Activated T-cell treated with anti-CD3 and anti-CD28 coated beads for 4 hours (primary cell): ENCODE measurements at places on chromosomes 4 and X.

GRCh38 chr4:128825226-128825625 is 15.7 kb downstream of the JADE1 start:
- no peak for DNase-seq

DNA sequence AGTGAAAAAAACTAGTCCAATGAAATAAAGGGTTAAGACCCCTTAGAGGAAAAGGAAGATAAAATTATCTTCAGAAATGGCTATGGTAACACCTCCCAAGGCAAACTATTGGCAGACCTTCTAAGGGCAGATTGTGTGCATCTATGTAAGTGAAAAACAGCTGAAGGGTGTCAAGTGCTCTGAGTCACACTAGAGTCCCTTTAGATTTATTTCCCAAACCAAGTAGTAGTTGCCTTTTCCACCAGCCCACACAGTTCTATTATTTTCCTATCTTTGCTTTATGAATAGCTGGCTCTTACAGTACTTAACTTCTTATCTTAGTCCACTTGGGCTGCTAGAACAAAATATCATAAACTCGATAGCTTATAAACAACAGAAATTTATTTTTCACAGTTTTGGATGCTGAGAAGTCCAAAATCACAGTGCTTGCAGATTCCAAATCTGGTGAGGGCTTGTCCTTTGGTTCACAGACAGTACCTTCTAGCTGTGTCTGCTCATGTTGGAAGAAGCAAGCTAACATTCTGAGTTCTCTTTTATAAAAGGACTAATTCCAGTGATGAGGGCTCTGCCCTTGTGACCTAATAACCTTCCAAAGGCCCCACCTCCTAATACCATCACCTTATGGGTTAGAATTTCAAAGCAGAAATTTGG is 143.6 kb downstream of the GRID2 start:
- DNase-seq: no peak

- no peak for DNase-seq
These were observed 43.7 kb upstream of the FRMD7 start for GRCh38 chrX:132171478-132171877.

- DNase-seq: no peak
These were observed 6.3 kb downstream of the LAP3 start for GRCh38 chr4:17583276-17583675.

DNA sequence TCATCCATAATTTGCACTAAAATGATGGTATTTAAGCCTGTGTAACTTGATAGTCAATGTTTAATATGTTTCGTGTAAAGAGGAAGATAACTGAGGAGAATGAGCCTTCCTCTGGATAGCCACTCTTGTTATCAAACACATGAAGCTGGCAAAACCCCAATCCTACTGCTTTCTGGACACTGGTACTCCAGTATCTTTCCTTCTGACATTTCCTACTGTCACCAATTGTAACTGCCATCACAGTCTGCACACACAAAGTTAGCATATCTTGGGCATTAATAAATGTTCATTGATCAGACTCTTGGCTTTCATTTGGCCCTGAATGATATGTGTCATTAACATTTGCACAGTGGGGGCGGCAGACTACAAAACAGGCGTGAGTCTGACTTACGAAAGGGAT is 419.1 kb downstream of the TMA16 start:
- no peak for DNase-seq

DNA sequence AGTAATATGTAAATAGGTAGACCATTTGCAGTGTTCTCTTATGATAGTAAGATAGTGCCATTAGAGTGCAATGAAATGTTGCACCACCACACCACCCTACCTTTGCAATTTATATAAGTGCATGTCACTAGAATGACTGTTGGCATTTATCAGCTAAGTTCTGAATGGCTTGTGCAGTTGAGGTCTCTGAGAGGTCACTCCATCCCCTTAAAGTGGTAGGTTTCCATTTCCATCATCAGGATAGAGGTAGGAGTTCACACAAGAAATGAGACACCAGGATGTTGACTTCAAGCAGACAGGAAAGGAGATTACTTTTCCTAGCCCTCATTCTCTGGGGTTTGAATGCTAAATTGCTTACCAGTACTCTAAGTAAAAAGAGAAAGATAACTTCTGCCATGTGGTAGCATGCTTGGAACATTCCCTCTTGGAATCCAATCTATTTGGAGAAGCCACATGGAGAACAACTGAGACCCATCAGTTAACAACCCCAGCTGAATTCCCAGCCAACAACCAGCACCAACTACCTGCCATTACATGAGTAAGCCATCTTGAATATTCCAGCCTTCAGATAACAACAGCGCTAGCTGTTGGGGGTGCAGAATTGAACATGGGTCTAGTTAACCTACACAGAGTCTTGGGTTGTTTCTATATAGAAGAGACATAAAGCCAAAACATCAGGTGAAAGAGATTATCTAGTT is 6.7 kb upstream of the LRBA start:
- no peak for DNase-seq

DNA sequence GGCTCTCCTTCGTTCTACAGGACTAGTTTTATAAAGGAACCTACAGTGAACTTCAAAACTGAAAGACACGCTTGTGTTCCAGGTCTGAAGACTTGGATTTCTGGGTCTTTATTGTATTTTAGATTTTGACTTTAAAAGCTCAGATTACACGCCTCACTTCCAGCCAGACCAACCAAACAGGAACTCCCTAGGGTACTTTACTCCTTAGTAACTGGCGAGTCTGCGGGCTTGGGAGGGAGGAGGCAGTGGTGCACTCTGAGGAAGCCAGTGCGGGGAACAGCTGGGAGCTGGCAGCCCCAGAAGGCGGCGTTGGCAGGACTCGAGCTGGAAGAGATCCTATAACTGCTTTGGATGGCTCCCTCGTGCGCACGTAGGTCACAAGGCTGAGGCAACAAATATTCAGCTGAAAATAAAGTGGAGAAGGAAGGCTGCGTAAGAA is 391 bp upstream of the PHKA1 start:
- DNase-seq: no peak

DNA sequence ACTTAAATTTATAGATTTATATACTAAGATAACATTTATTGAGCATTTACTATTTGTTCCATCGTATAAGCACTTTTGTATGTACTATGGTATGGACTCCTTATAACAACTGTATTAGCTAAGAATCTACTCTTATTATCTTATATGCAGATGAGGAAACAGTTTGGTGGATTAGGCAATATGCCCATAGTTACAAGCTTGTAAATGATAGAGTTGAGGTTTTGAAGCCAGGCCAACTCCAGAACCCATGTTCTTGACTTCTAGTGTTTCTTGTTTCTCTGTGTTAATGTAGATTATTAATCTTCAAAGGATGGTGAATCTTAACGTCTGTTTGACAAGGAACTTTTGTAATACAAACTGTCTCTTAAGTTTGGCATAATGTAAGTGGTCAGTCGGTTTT is 71.3 kb downstream of the STIM2 start:
- DNase-seq: no peak

DNA sequence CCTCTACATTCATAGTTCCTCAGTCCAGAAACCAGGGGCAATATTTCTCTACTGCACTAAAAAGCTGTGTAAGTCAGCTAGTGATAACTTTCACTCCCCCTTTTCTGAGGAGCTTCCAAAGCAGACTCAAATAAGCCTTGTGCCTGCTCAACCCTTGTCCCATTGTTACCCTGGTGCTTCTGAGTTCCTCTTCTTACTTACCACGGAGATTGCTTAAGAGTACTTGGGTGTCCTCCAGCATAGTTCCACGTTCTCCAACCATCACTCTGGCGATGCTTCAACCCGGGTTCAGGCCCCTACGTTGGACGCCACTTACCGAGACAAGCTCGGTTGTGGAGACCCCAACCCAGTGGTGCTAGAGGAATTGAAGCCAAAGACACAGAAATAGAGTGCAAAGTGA is 71.6 kb downstream of the ADAM29 start:
- DNase-seq: no peak

- DNase-seq: no peak
These were observed at the start of gene HS6ST2 for GRCh38 chrX:132958091-132958703. TSS of gene HS6ST2 (minus strand) at chrX:132958629.

DNA sequence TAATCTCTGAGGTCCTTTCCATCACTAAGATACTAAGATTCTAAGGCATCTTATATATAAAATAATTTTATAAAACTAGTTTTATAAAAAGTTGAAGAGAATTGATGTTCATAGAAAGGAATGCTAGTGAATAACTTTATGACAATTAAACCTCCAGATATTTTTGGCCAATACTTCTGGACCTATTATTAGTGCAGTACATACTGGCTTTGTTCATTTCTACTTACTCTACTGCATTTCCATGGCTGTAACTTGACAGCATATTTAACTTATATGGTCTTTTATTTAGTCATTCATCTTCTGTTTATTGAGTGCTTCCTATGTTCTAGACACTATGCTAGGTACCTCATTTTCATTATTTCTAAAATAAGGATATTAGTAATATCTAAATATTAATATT is 6.8 kb upstream of the USP53 start:
- no peak for DNase-seq

DNA sequence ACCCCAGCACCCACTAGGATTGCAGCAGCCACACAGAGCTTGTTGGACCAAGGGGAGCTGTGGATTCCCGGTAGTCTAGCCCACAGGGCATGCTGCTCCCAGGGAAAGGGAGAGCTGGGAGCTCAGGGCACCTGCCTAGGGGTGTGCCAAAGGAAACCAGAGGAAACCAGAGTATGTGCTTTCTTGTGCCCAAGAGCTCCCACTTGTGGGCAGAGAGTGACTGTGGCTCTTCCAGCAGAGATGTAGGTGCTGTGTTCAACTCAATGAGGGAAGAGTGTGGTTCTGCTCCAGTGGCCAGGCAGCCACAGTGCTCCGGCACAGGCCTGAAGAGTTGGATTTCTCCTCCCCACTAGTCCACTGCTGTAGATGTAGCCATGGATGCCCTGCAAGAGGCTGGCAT is 1050.0 kb upstream of the INTU start:
- no peak for DNase-seq

DNA sequence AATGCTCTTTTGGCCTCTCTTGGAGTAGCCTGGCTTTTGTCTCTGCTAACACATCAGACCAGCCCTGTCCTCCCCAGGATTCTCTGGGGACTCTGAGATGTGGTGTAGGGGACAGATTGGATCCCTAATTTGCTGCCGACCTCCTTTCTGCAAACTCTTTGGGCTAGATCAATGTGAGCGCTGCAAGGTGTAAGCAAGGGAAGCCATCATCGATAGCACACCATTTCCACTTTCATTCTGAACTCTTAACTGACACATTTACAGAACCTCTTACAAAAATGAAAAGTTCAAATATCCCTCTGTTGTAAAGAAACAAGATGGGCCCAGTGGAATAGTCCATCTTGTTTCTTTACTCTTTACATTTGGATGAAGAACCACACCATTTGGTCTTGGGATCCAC is 46.6 kb downstream of the PGRMC2 start:
- DNase-seq: no peak

DNA sequence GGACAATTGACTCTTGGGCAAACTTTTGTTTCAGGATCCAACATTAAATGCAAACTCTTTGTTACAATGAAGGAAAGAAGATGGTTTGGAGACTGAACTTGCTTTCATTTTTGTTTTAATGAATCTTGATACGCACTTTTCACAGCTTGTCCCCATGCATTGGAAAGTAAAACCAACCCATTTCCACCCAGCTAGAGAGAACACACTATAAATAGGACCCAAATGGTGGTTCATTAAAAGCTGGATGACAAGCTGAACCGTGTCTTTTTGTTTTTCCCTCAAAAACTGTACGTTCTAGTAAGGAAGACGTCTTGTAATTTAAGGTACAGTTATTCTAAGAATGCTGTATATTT is 95.3 kb upstream of the EGFL6 start:
- no peak for DNase-seq

- no peak for DNase-seq
These were observed 8.2 kb downstream of the KLHL4 start for GRCh38 chrX:87525771-87526229.

GRCh38 chr4:119564106-119564505 is 64.5 kb downstream of the PDE5A start:
- no peak for DNase-seq

- no peak for DNase-seq
These were observed 80.1 kb downstream of the PJA1 start for GRCh38 chrX:69085151-69085550.

DNA sequence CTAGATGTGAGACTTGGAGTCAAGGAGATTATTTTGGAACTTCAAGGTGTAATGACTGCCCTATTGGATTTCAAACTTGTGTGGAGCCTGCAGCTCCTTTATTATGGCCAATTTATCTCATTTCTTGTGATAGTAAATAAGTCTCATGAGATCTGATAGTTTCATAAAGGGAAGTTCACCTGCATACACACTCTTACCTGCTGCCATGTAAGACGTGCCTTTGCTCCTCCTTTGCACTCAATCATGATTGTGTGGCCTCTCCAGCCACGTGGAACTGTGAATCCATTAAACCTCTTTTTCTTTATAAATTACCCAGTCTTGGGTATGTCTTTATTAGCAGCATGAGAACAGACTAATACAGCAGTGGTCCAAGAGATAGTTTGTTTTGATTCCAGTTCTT is 19.1 kb downstream of the PF4 start:
- no peak for DNase-seq

DNA sequence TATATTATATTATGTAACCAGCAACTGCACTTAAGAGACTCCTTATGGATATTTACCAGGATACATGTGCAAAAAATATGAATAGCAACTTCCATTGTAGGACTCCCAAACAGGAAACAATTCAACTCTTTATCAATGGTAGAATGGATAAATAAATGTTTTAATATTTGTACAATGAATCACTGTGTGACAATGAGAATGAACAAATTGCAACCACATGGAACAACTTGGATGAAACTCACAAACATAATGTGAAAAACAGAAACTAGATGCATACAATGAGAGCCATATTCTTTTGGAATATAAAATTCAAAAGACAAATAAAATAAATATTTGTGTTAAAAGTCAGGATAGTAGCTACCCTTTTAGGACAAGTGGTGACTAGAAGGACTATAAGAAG is 1015.7 kb downstream of the TECRL start:
- no peak for DNase-seq

GRCh38 chr4:53484911-53485657 is 106.2 kb downstream of the LNX1 start:
- DNase-seq: no peak

DNA sequence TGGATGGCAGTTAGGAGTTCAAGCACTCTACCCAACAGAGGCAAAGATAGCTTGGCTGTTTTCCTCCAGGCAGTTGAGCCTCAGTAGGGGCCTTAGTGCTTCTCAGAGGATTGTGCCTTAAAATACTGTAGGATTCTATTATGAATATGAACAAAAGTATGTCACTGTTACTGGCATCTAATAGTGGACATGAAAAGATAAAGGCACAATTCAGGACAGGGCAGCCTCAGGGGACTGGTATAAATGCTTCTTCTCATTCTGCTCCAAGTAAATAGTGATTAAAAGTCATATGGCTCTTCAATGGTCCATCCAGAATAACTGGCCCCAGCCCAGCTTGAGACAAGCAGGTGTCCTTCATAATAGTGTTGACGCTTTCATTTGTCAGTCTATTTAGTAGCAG is 17.7 kb downstream of the COL4A6 start:
- DNase-seq: no peak

GRCh38 chr4:2428496-2429213 is 9.9 kb downstream of the CFAP99 start:
- DNase-seq: no peak
